ENCODE measurements at places on chromosomes 16 and 17.

- no peak for DNase-seq
Observed at GRCh38 chr16:50500171-50500874, 47.9 kb upstream of the NKD1 start.

DNA sequence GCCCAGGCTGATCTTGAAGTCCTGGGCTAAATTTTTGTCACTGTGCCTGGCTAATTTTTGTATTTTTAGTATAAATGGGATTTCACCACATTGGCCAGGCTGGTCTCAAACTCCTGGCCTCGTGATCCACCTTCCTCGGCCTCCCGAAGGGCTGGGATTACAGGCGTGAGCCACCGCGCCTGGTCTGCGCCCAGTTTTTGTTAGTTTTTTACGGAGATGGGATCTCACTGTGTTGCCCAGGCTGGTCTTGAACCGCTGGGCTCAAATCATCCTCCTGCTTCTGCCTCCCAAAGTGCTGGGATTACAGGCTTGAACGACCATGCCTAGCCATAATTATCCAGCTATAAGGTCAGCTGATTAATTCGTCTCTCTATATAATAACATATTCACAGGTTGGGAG is 2.7 kb upstream of the CEMP1 start:
- no peak for DNase-seq

GRCh38 chr17:76706817-76707216 is 3.9 kb downstream of the MXRA7 start:
- no peak for DNase-seq

DNA sequence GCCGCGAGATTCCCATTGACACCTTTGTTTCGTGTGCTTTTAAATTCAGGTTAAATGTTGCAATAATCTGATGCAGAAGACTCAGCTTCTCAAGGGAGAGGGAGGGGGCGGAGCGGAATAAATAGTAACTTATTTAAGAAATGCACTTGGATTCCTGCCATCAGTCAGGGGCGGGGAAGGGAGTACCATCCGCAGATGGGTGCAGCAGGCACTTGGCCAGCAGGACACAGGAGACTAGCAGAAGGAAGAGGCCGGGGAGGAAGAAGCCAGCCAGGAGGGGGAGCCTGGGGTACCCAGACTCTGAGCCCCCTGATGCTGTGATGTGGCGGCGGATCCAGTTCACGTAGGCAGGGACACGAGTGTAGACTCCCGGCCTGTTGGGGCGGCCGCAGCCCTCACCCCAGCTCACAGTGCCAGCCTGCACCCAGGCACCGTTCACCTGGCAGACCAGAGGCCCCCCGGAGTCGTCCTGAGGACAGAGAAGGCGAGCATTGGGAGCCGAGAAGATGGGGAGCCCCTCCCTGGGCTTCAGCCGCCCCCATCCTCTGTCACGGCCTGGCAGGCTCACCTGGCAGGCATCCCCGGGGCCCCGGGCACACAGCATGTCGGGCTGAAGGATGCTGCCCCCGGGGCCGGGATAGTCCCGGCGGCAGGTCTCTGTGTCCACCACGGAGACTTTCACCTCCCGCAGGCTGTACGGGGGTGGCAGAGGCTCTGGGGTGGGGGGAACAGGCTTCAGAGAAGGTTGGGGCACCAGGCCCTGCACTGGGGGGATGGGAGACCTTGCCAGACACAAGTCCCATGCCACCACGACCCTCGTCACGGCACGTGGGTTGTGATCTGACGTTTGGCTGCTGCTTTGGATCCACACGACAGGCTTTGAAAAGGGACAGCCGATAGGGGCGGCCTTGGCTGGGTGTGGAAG is 3.2 kb downstream of the TPSG1 start:
- DNase-seq, result no peak

DNA sequence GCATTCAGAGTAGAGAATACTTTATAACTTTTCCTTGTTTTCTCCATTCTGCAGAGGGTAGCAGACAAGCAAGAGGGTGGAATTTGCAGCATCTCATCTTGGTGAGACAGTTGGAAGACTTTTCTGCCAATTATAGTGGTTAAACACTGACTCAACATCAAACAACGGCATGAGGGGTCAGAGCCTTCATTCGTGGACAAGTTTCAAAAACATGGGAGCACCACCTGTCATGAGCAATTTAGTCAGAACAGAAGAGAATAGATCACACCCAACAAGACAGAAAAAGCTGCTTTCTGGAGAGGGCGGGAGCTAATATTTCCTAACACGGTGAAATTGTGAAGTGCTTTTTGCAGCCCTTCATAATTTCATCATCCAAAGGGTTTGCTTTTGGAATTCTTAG is 17.9 kb upstream of the ZNF652 start:
- DNase-seq, result no peak

- DNase-seq, result no peak
Observed at GRCh38 chr17:55969562-55970324, 183.5 kb upstream of the ANKFN1 start.
